ENCODE measurements at places on chromosomes 2 and 18.

- DNase-seq: no peak
Measured at GRCh38 chr2:21891191-21891590, 767.4 kb downstream of the TDRD15 start.

DNA sequence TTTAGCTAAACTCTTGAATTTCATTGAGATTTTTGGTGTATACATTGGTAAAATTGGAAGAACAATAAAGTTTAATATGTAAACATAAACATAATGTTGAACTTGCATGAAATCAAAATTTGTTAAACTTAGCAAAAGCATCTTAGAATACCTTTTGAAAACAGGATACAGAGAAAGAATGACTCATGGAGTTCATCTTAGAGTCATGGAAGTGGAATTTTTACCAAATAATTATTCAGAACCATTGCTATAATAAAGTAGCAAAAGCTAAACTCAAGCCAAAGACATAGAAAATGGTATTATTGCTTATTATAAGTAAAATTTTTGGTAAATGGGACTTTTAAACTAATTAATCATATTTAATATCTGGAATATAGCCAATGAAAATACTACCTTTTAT lies 841.6 kb upstream of the SLC39A10 start:
- no peak for DNase-seq

DNA sequence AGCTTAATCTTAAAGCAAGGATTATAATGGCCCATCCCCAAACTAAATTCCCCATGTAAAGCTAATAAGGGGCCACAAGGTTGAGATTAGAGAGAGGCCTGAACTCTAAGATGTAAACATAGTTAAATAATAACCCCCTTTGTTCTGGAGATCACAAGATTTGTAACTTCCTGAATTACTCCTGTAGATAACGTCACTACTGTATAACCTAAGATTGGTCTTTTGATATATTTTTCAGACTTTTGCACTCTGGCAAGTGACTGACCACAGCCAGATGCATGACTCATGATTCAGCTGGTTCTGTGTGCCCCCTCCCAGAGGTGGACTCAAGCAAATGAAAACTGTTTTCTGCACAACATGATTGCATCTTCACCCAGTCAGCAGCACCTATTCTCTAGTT lies 686.0 kb upstream of the DDX18 start:
- no peak for DNase-seq

DNA sequence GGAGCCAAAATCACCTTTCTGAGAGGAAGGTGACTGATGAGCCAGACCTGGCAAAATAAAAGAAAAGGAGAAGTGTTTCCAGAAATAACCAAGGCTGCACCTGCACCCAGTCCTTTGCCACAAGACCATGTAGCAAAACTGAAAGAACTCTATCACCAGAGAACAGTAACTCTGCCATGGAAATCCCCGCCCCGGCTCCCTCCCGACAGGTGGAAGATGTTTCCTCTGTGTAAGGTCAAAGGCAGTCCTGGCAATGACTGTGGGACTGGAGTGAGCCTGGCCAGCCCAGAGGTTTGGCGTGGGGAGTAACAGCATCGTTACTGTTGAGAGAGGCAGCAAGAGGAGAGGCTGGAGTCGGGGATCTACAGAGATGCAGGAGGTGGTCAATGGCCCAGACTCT lies 42.3 kb downstream of the SPRED2 start:
- DNase-seq: no peak

DNA sequence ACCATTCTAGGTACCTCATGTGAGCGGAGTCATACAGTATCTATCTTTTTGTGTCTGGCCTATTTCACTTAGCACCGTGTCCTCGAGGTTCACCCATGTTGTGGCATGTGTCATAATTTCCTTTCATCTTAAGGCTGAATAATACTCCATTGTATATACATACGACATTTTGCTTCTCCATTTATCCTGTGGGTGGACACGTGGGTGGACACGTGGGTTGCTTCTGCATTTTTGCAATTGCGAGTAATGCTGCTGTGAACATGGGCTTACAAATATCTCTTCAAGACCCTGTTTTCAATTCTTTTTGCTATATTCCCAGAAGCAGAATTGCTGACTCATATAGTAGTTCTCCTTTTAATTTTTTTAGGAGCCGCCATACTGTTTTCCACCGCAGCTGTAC lies 243.6 kb upstream of the EPAS1 start:
- DNase-seq: no peak

DNA sequence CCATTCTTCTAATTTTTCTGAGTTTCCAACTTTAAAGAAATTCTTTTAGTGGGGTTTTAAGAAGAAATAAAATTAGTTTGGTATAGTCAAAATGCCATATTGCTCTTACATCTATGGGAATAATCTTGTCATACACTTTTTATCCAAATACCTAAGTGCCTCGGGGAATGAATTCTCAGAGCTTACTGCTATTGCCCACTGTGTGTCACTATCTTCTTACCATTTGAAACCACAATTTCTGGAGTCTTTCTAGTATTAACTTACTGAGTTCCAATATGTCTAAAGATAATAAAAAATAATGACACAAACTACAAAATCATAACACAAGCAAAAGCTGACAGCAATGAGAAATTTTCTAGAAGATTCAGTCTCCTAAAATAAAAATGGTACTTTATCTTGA lies 23.7 kb upstream of the DNAH6 start:
- no peak for DNase-seq
